ENCODE measurements at places on chromosomes 7 and 10.
A peak's percentile ranks its signal among the peaks of the same experiment; 100 is the strongest.

GRCh38 chr10:45502458-45502857 lies 128.4 kb downstream of the ALOX5 start:
- no peak for DNase-seq

DNA sequence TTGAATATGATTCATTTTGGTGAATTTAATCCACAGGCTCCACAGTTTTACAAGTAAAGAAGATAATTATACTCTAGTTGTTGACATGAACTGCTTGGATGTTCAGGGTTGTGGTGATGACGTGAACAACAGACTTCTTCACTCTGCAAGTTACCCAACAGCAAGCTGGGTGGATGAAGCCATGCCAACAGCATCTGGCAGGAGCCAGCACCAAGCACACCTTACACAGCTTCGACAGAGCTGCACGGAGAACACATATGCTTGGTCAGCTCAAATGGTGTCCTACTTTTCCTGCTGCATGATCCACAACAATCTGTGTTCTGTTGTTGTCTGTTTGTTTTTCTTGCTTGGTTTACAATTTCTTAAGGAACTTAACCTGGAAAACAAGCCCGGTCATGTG lies 9.8 kb downstream of the NOD1 start:
- no peak for DNase-seq

- no peak for DNase-seq
Measured at GRCh38 chr10:44261296-44261695, 123.6 kb downstream of the CXCL12 start.

- no peak for DNase-seq
Measured at GRCh38 chr10:126895214-126895781, 9.9 kb upstream of the DOCK1 start.

- no peak for DNase-seq
Measured at GRCh38 chr7:19928247-19928646, 154.8 kb upstream of the TMEM196 start.

GRCh38 chr10:61039868-61040267 lies 95.9 kb upstream of the RHOBTB1 start:
- no peak for DNase-seq

GRCh38 chr7:127359011-127359410 lies 33.5 kb downstream of the ZNF800 start:
- DNase-seq = no peak

DNA sequence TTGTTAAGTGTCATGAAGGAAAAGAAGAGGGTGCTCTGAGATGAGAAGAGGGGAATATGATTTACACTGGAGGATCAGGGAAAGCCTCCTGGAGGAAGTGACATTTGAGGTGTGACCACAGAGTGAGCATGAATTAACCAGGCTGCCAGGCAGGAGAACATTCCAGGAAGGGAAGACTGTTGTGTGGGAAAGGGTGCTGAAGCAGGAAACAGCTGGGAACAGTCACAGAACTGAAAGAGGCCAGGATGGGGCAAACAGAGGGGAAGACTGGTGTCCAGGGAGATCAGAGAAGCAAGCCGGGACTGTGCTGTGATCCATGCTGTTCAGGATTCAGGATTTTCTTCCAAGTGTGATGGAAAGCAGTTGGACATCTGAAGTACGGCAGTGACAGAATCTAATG lies 14.9 kb downstream of the HIPK2 start:
- DNase-seq = no peak

GRCh38 chr7:42831006-42831717 lies 80.7 kb downstream of the C7orf25 start:
- DNase-seq = no peak

GRCh38 chr7:141585592-141586510 lies 34.6 kb downstream of the AGK start:
- DNase-seq = no peak

- DNase-seq = no peak
Measured at GRCh38 chr7:98024075-98024474, 34.1 kb upstream of the OCM2 start.

DNA sequence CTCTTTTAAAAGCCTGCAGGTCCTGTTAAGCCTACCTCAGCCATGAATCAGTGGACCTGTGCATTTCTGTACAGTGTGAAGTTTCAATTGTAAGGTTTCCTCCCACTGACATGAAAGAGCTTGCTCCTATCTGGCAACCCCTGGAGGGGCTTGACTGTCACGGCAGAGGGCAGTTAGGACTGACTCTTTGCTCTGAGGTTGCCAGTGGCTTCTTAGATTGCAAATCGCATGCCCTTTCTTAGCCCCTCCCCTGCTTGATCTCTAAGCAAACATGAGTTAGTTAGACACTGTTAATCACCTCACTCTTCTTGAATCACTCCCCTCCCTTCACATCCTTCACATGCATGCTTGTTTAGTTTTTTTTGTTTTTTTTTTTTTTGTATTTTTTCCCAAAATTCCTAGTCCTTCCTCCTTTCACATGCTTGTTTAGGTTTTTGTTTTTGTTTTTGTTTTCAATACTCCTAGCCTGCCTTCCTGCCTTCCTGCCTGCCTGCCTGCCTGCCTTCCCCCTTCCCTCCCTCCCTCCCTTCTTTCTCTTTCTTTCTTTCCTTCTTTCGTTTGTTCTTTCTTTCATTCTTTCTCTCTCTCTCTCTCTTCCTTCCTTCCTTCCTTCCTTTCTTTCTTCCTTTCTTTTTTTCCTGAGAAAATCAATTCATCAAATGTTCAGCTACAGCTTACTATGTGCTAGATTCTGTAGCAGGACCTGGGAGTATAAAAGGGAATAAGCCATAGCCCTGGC lies 6.0 kb upstream of the HIPK2 start:
- DNase-seq = peak; percentile 30

DNA sequence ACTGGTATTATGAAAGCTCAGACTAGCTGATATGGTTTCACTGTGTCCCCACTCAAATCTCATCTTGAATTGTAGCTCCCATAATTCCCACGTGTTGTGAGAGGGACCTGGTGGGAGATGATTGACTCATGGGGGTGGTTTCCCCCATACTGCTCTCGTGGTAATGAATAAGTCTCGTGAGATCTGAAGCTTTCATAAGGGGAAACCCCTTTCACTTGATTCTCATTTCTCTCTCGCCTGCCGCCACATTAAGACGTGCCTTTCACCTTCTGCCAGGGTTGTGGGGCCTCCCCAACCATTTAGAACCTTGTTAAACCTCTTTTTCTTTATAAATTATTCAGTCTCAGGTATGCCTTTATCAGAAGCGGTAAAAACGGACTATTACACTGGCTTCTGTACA lies 40.3 kb downstream of the COL13A1 start:
- no peak for DNase-seq

GRCh38 chr10:14917827-14918226 lies 36.1 kb downstream of the DCLRE1C start:
- no peak for DNase-seq

- peak; percentile 95 for DNase-seq
Measured at GRCh38 chr10:546971-547590, 142.4 kb downstream of the DIP2C start.

DNA sequence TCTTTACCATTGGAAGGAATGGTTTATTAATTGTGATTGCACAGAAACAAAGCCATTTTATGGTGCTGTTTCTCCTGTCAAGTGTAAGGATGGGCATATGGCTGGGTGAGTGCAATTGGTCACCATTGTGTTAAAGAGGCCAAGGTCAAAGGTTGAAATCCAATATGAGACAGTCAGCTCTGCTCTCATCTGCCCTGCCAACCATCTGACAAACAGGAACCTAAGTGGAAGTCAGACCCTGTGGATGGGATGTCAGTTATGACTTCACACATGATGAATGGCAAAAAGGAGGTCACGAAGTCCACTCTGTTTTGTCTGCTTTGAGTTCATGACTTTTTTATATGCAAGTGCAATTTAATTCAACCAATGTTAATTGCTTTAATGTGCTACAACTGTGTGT lies 172.7 kb upstream of the TMEM229A start:
- DNase-seq = no peak

GRCh38 chr10:114575417-114576131 lies 82.5 kb downstream of the ABLIM1 start:
- DNase-seq = no peak

- no peak for DNase-seq
Measured at GRCh38 chr10:32693441-32693979, 247.6 kb downstream of the CCDC7 start.

- no peak for DNase-seq
Measured at GRCh38 chr7:85341121-85341520, 154.3 kb upstream of the SEMA3D start.

DNA sequence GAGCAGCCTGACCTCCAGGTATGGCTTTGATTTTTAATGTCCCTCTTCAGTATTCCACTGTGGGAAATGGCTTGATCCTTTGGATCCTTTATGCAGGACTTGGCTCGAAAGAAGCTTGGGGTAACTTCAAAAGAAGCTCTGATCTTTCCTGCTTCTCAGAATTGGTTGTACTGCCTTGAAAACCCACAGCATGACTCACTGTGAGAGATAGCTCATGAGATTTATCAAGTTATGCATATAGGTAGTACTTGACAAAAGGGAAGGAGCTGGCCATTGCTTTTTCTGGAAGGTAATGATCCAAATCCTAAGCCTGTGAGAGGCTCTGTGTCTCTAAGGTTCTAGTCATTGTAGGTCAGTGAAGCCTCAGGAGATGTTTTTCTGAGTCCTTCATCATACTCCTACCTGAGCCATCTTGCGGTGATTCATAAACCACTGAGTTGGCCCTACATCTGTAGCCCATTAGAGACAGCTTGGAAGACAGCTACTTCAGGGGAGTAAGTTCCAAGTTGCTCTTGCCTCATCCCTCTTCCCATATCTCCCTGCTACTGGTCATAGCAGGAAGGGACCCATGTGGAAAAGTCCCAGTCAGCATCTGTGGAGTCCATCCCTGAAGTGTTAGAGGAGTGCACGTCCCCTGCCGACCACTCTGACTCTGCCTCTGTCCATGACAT lies 36.7 kb upstream of the NFKB2 start:
- no peak for DNase-seq

DNA sequence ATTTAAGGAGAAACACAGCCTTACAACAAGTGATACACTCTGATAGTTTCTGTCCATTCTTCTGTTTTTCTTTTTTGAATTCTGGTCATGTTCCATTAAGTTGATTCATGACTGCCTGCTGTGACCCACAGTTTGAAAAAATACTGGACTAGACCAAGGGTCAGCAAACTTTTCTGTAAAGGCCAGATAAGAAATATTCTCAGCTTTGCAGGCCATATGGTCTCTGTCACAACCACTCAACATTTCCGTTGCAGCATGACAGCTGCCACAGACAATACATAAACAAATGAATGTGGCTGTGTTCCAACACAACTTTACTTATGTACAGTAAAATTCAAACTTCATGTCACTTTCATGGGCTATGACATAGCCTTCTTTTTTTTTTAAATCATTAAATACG lies 156.7 kb downstream of the PLXNA4 start:
- DNase-seq = no peak

DNA sequence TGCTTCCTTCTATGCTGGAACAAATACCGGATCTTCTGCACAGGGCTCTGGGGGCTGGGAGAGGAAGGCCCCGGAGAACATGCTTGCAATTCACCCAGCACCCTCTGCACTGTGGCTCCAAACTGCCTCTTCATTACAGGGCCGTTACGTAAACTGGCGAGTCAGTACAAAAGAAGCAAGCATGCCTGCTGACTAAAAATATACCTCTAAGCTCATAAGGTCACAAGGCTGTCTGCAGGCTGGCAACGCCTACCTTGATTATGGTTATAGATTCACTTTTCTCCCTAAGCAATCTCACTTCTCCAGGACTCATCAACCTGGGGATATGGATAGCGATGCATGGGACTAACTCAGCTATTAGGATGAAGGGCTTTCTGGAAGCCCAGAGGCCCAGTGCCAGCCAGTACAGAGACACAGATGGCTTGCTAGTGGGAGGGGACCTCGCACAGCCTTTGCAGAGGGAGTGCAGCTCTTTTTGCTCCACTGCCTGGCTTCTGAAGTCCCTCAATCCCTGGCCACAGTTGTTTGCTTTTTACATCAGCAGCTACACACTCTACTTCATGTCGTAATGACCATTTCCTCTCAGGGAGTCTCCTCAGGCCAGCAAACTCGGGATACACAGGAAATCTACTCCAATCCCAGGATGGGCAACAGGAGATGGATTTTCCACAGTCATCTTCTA lies 96.1 kb downstream of the SH3PXD2A start:
- no peak for DNase-seq

- no peak for DNase-seq
Measured at GRCh38 chr10:132654708-132655661, 117.4 kb downstream of the INPP5A start.

DNA sequence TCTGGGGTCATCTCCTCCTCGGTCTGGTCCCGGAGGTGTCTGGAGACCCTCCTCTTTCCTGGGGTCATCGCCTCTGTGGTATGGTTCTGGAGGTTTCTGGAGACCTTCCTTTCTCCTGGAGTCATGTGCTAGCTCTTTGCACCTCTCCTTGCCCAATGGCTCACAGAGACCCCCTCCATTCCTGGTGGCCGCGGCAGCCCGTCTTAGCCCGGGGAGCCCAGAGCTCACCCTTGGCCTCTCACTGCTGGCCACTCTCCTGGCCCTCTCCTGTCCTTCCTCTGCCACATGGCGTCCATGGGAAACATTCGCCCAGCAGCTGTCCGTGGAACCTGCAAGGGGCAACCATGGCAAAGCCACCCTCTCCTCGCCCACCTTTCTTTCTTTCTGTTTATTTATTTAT lies 20.2 kb upstream of the FOXL3 start:
- DNase-seq = no peak

- DNase-seq = no peak
Measured at GRCh38 chr7:96059075-96059474, 262.8 kb downstream of the SLC25A13 start.

- no peak for DNase-seq
Measured at GRCh38 chr7:154960063-154960790, 42.7 kb downstream of the PAXIP1 start.

DNA sequence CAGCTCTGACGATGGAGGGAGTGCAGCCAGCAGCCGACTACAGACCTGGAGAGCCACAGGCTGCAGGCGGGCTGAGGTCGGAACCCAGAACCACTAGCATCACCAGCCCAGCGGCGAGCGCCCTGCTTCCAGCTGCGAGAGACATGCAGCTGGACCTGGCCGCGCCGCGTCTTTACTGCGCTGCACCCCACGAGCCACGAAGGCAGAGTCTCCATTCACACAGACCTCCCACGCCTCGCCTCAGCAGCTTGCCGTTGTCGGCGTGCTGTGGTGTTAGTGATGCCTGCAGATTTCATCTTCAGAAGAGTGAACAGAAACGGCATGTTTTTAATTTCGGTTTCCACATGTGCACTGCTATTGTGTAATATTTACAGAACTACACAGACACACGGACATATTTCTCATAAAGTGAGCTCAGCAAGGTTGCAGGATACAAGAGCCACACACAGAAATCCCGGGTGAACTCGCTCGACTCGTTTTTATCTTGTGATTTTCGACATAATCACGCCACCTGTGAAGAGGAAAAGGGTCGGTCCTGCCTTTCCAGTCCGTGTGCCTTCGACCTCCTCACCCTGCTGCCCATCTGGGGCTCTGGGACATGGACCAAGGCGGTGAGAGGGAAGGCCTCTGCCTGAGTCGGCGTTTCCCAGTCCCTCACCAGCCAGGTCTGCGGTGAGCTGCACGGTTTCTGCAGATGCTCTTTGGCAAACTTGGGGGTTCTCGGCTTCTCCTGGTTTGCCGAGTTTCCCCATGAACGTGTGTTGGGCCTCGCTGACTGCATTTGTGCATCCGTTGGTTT lies 252.2 kb downstream of the ELFN1 start:
- DNase-seq = peak; percentile 12
